ENCODE measurements at places on chromosomes 1 and 21.
A peak's percentile ranks its signal among the peaks of the same experiment; 100 is the strongest.

GRCh38 chr21:39149882-39150281 lies 33.4 kb downstream of the PSMG1 start:
- ATAC-seq, result no peak

GRCh38 chr1:212759683-212760082 lies 31.9 kb downstream of the NSL1 start:
- ATAC-seq, result no peak

- peak; percentile 13 for ATAC-seq
Observed at GRCh38 chr1:192892934-192893333, 84.1 kb downstream of the RGS2 start.

- peak; percentile 73 for ATAC-seq
Observed at GRCh38 chr1:17405898-17406759, 33.3 kb downstream of the RCC2 start.

DNA sequence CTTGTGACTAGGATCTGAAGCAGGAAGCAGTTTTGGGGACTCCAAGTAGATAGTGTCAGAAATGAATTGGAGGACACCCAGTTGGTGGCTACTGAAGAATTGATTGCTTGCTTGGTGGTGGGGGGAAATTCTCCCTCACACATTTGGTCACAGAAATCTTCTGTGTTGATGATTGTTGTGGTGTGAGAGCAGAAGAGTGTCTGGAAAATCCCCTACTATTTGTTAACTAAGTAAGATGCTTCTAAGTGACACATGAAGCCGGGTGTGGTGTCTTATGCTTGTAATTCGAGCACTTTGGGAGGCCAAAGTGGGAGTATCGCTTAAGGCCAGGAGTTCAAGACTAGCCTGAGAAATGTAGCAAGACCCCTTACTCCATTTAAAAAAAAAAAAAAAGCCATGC lies 22.5 kb upstream of the IPP start:
- no peak for ATAC-seq

DNA sequence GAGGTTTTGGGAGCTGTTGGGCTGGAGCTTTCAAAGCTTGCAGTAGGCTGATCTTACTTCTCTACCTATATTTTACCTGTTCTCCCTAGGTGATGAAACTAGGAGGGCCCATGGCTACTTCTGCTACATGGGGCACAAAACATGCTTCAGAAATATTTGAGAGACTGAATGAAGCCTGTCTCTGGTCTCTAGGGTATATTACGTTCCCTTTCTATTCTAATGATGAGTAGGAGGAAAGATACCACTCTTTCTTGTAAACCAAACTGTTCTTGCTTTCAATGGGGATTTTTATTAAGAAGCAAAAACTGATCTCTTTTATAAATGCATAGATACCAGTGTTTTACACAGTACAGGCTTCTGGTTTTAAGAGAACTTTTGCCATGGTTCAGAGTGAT lies 103.1 kb downstream of the GALNT2 start:
- no peak for ATAC-seq

- ATAC-seq, result no peak
Observed at GRCh38 chr1:169729991-169730390, 3.9 kb downstream of the SELE start.

GRCh38 chr21:39952265-39952664 lies 85.0 kb downstream of the PCP4 start:
- ATAC-seq, result no peak

DNA sequence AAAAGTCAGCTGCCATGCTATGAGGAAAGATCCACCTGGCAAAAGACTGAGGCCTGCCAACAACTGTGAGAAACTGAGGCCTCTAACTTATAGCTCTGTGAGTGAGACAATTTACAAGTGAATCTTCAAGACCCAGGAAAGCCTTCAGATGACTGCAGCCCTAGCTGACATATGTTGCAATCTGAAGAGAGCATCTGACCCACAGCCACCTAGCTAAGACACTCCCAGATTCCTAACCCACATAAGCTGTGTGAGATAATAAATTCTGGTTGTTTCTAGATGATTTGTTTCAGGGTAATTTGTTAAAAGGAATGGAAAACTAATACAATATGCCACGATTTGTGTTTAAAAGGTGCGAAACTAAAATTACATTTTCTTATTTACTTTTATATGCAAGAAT lies 55.1 kb downstream of the HFM1 start:
- ATAC-seq, result no peak

GRCh38 chr1:17177651-17178050 lies 27.3 kb upstream of the PADI1 start:
- ATAC-seq, result no peak

GRCh38 chr1:32761936-32762335 lies 55.2 kb downstream of the YARS1 start:
- ATAC-seq, result no peak

- ATAC-seq, result no peak
Observed at GRCh38 chr1:39652105-39652504, 12.7 kb upstream of the HEYL start.

DNA sequence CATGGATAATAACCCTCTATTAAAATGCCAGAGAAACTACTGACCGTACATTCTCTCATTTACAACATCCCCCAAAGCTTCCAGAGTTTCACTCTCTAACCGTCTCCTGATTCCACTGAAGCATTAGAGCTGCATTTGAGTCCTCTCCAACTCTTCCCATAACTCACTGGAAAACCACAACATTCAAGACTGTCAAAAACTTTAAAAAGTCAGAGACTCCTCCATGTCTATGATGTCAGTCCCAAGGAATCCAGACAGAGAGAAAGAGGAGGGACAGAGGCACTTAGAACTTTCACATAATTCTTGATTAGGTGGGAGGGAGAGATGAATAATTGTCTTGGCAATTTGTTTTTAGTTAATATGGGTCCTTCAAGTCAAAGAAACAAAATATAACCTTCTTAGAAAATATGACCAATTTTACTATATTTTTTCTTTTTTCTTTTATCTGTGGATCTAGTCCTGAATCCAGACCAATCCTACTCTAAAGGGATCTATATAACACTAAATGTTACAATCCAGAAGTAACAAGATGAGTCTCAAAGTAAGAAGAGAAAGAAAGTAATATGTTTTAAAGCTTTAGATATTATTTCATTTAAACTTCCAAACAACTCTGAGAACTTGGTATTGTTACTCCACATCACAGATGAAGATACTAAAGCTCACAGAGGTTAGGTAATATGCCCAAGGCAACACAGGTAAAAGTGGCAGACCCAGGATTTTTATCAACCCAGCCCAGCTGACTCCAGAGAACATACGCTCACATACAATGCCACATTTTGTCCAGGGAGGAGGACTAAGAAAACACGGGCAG lies 23.8 kb downstream of the OTUD7B start:
- ATAC-seq, result peak; percentile 36

GRCh38 chr1:113940365-113941244 lies 11.5 kb downstream of the HIPK1 start:
- no peak for ATAC-seq

GRCh38 chr1:112925015-112925414 lies 31.0 kb downstream of the SLC16A1 start:
- no peak for ATAC-seq

- ATAC-seq, result no peak
Observed at GRCh38 chr1:103171041-103171590, 62.8 kb upstream of the COL11A1 start.

- peak; percentile 76 for ATAC-seq
Observed at GRCh38 chr1:31593770-31594632, 17.7 kb downstream of the TINAGL1 start.

DNA sequence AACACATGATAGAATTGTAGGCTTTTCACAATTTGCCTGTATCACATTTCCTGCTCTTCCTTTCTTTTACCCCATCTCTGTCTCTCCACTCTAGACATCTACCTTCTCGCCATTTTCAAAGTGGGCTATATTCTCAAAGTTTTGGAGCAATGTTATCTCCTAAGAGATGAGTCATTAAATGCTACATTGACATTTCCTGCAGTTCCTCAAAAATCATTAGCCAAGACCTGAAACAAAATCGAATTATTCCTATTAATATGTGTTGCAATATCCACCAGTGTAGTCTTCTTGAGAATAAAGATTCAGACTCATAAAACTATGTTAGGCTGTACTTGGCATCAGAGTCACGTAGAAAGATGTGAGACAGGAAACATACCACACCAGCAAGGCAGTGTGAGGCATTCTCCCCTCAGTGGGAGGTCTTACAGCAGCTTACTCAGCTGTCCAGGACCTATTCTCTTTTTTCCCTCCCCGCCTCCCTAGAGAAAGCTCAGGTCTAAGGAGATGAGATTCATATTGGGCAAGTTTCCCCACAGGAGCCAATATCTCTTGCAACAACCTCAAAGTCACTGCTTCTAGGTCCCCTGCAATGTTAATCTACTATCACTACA lies 38.8 kb downstream of the FRRS1 start:
- ATAC-seq, result no peak

DNA sequence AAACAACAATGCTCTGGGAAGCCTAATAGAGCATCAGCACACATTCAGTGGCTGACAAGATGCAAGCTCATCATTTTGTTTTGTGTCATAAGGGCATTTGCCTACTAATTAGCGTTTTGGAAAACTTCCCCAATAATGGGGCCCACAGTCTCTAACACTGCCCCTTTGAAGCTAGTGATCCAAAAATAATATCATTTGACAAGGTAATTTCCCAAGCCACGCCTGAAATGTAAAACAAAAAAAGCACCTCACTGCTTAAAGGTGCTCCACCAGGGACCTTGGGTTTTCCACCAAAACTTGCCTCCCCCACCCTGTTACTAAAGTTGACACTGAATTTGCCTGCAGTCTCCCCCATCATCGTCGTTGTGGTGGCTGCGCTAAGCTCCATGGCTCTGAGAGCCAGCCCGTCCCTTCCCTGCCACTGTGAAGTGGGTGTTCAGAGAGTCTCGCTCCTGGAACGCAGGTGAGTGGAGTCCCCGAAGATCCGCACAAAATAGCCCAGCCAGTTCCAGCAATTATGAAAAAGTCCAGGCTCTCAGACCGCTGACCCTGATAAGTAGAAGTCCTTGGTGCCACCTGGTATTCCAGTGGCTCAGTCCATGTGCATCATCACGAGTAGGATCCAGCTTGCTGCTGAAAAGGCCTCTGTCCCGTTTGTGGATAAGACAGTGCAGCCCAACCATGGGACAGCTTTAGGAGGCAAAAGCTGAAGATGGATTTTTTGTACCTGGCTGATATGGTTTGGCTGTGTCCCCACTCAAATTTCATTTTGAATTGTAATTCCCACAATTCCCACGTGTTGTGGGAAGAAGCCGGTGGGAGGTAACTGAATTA lies 52.2 kb downstream of the RAB3GAP2 start:
- no peak for ATAC-seq

GRCh38 chr1:2643414-2644077 lies 10.7 kb upstream of the MMEL1 start:
- no peak for ATAC-seq

- ATAC-seq, result no peak
Observed at GRCh38 chr1:84152649-84153056, 8.6 kb downstream of the PRKACB start.

DNA sequence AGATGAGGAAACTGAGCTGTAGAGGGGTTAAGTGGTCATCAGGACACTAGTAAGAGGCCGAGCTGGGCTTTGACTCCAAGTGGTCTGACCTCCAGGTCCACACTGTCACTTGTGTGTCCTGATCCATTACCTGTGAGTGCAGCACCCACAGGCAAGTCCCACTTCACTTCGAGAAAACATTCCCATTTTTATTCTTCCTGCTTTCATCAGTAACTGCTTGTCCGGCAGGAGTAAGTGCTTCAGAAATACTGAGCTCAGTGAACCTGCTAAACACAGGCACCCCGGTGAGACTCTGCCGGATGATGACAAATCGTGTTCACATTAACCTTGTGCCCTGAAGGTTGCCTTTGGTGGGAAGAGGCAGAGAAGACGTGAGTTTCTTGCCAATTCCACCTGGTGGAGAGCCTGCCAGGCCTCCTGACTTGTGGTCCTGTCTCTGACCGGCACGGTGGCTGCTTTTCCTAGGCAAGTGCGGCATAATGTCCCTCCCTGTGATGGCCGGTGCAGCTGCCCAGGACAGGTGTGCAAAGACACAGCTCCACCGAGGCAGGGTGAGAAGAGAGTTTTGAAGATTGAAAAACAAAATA lies 29.4 kb downstream of the ZBTB18 start:
- no peak for ATAC-seq

GRCh38 chr21:42669041-42669440 lies 15.6 kb downstream of the PDE9A start:
- no peak for ATAC-seq

DNA sequence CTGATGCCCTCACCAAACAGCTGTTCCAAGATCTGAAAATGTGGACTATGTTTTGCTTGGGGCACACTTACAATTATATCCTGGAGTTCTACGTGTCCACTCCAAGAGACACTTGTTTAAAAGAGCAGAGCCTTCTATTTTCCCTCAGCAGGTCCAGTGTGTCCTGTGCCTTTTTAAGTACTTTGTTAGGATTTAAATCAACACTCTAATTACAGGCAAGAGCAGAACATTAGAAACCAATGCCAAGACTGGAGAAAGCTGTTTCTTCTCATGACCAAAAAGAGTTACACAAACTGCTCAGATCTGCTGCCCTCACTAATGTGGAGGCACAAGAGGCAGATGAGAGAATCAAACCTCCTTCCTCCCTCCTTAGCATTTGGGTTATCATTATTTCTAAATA lies 452.9 kb downstream of the LMO4 start:
- peak; percentile 48 for ATAC-seq

- no peak for ATAC-seq
Observed at GRCh38 chr1:228275179-228275429, 67.3 kb downstream of the OBSCN start.

- ATAC-seq, result no peak
Observed at GRCh38 chr1:74012583-74012982, 185.4 kb downstream of the LRRIQ3 start.

- ATAC-seq, result no peak
Observed at GRCh38 chr1:111570781-111571181, 48.8 kb upstream of the RAP1A start.

DNA sequence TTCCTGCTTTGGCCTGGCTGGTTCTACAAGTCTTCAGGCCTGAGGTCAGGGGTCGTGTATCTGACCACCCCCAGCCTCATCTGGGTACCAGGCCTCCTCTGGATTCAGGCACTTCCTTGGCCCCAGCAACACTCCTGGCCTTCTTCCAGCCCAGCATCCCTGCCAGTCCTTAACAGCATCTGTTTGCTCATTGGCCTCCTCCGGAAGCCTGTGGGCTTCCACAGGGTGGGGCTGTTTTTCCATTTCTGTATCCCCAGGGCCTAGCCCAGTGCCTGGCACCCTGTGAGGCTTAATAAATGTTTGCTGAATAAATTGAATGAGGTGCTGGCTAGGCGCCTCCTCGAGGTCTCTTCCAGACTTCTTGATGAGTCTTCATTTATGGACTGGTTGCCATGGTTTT lies 21.5 kb upstream of the GPR37L1 start:
- ATAC-seq, result no peak

GRCh38 chr1:72847651-72848050 lies 565.3 kb upstream of the NEGR1 start:
- ATAC-seq, result no peak

GRCh38 chr1:11238311-11238710 lies 24.0 kb downstream of the MTOR start:
- ATAC-seq, result no peak

- no peak for ATAC-seq
Observed at GRCh38 chr1:190124068-190124467, 353.6 kb downstream of the BRINP3 start.

GRCh38 chr1:150346316-150346715 lies 17.6 kb upstream of the RPRD2 start:
- ATAC-seq, result no peak

GRCh38 chr1:160365325-160365724 lies 1.5 kb upstream of the NHLH1 start:
- ATAC-seq, result no peak

- ATAC-seq, result no peak
Observed at GRCh38 chr1:234727018-234727940, 117.3 kb upstream of the IRF2BP2 start.
